ENCODE measurements at places on chromosomes 5 and 9. TPM values are rescaled to one million over a fixed set of nuclear protein-coding genes. Genes with fewer than 3 reads are reported as not detected.

DNA sequence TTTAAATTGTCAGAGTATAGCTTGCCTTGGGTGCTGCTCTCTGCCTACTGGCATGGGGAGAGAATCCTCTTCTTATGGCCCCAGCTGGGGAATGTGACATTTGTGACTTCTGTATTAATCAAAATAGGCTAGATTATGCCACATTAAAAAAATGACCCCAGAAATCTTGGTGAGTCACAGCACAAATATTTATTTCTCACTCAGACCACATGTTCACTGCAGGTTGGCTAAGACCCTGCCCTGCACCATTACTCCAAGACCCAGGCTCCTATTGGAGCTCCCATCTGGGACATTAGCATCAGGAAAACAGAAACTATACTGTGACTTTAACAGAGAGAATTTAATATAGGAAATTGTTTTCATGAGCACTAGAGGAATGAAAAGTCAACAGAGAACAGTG is 16.6 kb upstream of the WHRN start:
- no peak for DNase-seq

GRCh38 chr5:133850811-133851210 is 117.6 kb downstream of the C5orf15 start:
- DNase-seq: no peak

GRCh38 chr9:17600962-17601593 is 22.2 kb downstream of the SH3GL2 start:
- no peak for DNase-seq

DNA sequence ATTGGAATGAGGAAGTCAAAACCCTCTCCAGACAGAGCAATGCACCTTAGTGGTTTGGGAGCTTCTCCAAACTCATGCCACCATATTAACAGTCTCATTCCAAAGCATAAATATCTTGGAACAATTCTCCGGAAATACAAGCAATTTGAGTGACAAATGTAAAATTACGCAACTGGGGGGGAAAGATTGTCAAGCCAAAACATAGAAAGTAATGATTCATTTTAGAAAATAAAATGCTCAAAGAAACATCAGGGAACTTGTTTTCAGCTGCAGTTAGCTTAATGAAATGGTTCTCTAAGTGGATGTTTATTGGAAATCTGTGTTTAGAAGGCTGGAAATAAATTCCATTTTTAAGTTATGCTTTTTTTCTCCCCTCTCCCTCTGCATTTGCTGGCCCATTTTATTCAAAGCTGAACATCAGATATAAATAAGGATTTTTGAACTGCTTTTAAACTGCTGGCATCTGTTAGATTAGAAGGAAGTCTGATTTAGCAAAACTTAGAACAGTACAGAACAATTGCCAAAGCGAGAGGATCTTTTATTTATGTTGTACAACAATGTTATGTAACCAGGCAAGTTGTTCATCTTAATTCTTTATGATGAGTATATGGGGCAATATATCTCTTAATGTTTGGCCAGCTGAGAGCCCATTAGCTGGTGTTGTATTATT is 551.9 kb downstream of the PRELID2 start:
- no peak for DNase-seq

DNA sequence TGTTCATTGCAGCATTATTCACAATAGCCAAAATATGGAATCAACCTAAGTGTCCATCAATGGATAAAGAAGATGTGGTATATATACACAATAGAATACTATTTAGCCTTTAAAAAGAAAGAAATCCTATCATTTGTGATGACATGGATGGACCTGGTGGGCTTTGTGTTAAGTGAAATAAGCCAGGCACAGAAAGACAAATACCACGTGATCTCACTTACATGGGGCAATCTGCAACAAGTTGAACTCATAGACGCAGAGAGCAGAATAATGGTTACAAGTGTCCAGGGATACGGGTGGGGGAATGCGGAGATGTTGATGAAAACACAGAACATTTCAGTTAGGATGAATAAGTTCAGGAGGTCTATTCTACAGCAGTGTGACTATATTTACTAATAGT is 66.4 kb upstream of the ALDH1B1 start:
- no peak for DNase-seq

- DNase-seq: no peak
Measured at GRCh38 chr5:140073296-140073695, 30.2 kb upstream of the NRG2 start.

GRCh38 chr5:96483878-96484277 is 50.8 kb upstream of the PCSK1 start:
- peak; percentile 52 for DNase-seq

- no peak for DNase-seq
Measured at GRCh38 chr5:143019614-143020515, 249.7 kb downstream of the ARHGAP26 start.

- no peak for DNase-seq
Measured at GRCh38 chr5:145471831-145472612, 363.1 kb downstream of the PRELID2 start.

DNA sequence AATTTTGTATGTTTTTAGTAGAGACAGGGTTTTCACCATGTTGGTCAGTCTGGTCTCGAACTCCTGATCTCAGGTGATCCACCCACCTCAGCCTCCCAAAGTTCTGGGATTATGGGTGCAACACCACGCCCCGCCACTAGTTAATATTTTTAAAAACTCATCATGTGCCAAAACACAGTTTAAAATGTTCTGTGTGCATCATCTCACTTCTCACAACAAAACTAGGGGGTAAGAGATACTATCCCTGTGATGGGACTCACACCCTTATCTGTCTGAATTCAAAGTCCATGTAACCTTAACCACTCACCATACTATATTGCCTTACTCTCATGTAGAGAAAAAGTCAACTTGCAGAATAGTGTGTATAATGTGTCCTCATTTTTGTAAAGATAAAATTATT is 2.6 kb downstream of the PKD2L2 start:
- DNase-seq: no peak

The ADGRV1 gene
- total RNA-seq: 1.8 TPM

The SERF1A gene
- total RNA-seq: 7.8 TPM

The BTNL9 gene
- 1.0 TPM for total RNA-seq

The CER1 gene
- not detected for total RNA-seq

Measured in NCI-H460 (cell line).